ENCODE measurements at places on chromosomes 2 and 18.

GRCh38 chr18:50806208-50806616 is 13.6 kb downstream of the MRO start:
- no peak for DNase-seq

DNA sequence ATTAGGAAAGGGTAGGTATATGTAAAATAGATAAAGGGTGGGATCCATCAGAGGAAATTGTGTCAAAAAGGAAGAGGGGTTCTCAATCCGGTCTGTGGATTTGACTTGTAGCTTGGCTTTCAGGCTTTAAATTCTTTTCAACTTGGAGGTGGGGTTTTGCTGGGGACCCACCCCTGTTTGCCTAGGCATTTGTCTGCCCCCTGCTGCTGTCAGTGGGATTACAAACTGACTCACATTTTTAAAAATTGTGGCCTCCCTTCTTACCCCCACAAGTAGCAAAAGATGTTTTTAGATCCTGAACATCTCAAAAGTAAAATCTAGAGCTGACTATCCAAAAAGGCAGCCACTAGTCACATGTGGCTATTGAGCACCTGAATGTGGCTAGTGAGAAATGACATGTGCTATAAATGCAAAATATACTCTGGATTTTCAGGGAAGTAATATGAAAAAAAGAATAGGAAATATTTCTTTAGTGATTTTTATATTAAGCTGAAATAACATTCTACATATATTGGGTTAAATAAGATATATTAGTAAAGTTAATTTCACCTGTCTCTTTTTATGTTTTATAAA is 178.9 kb downstream of the GFPT1 start:
- DNase-seq: no peak

- no peak for DNase-seq
Measured at GRCh38 chr2:13201924-13202323, 485.2 kb downstream of the TRIB2 start.

DNA sequence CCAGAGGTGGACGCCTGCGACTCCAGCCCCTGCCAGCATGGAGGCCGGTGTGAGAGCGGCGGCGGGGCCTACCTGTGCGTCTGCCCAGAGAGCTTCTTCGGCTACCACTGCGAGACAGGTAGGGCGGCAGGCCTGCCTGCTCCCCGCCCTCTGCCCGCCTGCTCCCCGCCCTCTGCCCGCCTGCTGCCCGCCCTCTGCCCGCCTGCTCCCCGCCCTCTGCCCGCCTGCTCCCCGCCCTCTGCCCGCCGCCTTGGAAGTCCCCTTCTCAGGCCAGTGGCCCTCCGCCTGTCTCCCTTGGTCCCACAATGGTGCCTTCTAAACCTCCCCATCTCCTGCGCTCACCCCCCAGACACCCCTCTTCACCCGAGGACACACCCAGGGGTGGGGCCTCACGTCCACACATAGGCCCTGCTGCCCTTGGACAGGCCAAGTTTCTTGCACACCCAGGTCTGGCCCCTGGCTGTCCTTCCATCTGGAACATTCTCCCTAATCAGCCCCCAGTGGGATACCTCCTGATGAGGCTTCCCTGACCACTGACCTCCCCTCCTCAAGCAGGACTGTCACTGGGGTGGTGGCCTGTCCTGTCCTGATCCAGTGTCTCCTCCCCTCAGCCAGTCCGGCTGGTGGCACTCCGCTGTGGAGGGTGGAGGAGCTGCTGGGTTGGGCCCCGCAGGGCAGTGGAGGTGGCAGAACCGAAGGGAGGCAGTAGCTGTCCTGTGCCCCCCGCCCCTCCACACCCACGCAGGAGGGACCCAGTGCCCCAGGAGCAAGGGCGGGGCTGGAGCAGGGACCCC is 37.9 kb downstream of the MTERF4 start:
- DNase-seq: no peak

- DNase-seq: no peak
Measured at GRCh38 chr18:77107292-77107691, 25.3 kb downstream of the MBP start.

- no peak for DNase-seq
Measured at GRCh38 chr18:48943333-48943732, 7.4 kb downstream of the SMAD7 start.

GRCh38 chr2:119175517-119175916 is 17.0 kb upstream of the C1QL2 start:
- DNase-seq: no peak

All from NCI-H1694 treated with DMSO at 0.1 percent for 48 hours (cell line).